Bronchial epithelial cell (primary cell): ENCODE measurements at places on chromosomes 11 and 22. TPM values are rescaled to one million over a fixed set of nuclear protein-coding genes. Genes with fewer than 3 reads are reported as not detected.

Gene TRIM51
- total RNA-seq: not detected in 2 replicates

- no peak for DNase-seq
Measured at GRCh38 chr11:96101146-96101545, 177.2 kb upstream of the MTMR2 start.

Gene OR56A1
- not detected in 2 replicates for total RNA-seq

DNA sequence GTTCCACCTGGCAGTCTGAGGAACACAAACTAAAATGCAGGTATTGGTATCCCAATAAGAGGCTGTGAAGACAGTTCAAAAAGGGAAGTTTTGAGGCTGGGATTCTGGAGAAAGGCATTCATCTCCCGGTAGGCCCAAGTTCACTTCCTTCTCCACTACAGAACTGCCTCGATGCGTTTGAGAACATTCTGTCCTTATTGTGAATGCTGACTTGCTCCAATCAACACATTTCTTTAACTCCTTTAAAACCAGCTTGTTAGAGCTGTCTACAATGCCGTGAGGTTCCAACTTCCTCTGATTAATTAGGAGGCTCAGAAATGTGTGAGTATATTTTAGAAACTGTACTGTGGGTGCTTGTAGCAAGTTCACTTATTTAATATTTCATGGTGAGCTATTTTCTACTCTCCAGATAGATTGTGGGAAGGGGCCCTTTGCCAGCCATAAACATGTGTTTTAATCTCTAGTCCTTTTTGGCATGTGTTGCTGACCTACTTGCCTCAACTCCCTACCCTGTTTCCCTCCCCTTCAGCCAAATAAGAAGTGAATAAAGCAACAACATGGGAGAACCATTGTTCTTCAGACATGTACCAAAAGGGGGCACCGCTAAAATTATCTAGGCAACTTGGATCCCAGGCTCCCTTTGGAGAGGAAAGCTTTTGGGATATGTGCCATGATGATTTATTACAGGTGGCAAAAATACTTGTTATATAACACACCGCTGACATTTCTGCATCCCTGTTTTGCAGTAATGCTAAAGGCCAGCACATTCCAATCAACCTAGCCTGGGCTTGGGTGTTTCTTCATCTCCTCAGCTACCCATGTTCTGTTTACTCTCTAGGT lies 245.6 kb downstream of the BLID start:
- peak; percentile 11 for DNase-seq

GRCh38 chr11:29127461-29127860 lies 889.4 kb downstream of the KCNA4 start:
- DNase-seq: no peak

Gene PVALB
- total RNA-seq: not detected in 2 replicates

Gene ANKK1
- 0.26 and 1.8 TPM in 2 replicates for total RNA-seq

GRCh38 chr22:47445716-47446290 lies 683.4 kb downstream of the TBC1D22A start:
- no peak for DNase-seq

- DNase-seq: no peak
Measured at GRCh38 chr11:78062671-78063070, 990 bp upstream of the THRSP start.

- DNase-seq: no peak
Measured at GRCh38 chr22:44710474-44711240, 8.7 kb downstream of the PRR5 start.

- DNase-seq: no peak
Measured at GRCh38 chr11:134714021-134714656, 302.1 kb upstream of the B3GAT1 start.

- no peak for DNase-seq
Measured at GRCh38 chr22:30859714-30860095, 108.9 kb downstream of the MORC2 start.

Gene TYR
- total RNA-seq: not detected in 2 replicates

Gene SLCO2B1
- total RNA-seq: not detected in 2 replicates

DNA sequence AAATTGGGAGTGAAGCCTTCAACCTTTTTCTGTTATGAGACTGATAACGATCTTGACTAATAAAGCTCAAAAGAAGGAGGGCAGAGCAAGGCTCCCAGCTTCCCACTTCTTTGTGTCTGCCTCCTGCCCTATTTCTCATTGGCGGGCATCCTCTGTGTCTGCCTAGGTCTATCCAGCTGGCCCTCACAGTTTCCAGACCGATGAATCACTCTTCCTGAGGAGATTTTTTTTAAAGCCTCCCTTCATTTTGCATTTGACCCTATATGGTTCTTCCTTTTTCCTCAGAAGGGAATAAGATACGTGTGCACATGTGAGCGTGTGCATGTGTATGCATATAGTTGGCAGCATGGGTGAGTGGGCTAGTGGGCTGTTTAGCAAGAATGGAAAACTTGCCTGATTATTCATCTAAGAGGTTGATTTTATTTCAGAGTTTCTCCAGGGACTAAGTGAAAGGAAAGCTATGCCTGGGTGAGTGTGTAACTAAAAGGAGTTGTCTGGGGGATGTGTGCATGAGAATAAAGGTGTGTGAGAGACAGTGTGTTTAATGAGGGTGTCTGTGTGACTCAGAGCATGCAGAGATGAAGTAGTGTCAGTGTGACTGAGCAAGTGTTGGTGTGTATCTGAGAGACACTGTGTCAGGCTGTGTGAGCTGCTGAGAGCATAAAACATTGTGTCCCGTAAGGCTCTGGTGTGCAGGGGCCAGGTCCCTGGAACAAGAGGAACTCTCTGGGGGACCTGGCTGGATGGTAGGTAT lies 12.2 kb downstream of the PHLDB1 start:
- DNase-seq: peak; percentile 94

DNA sequence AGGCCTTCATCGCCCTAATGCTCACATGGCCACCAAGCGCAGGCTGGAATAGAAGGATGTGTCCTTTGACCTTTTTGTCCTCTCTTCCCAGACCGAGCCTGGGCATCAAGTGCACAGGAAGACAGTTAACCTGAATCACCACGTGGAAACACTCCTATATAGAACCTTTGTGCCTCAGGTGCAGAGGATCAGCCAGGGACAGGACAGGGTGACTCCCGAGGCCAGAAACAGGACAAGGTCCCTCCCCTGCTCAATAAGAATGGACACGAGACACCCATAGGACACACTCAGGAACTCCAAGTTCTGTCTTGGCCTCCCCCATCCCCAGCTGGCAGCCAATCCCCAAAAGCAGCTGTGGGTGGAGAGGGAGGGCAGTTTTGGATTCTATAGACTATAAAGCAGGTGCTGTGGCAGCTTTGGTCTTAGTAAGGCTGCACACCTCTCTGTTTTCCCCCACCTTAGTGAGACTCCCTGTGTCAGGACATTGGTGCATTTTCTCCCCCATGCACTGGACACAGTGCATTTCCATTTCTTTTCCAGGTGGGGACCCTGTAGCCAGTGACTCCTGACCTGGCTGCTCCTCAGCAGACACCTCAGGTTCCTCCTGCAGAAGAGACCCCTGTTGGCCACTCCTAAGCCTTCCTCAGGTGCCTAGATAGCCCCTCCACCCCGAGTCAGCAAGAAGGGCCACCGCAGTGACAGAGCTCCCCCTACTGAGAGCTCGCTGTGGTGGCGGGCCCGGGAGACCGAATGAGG lies 43.6 kb upstream of the POU2AF1 start:
- DNase-seq: peak; percentile 18

DNA sequence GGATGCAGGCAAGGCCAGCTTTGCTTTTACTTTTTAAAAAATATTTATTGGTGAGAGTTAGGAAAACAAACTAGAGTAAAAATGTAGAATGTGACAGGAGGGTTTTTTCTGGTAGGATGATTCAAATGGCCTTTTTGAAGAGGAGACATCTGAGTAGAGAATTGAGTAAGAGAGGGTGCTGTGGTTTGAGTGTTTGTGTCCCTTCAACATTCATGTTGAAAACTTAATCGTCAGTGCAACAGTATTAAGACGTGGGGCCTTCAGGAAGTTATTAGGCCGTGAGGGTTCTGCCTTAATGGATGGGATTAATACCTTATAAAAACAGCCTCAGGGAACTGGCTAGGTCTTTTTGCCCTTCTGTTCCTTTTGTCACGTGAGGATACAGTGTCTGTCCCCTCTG lies 288.8 kb upstream of the C11orf87 start:
- DNase-seq: no peak
